CD4-positive, alpha-beta T cell treated with Interleukin-12 subunit alpha and Interleukin-12 subunit beta, for 1 hour (primary cell): ENCODE measurements at places on chromosomes 16 and 17.

- DNase-seq: no peak
Observed at GRCh38 chr16:745739-746138, 4.9 kb upstream of the CIAO3 start.

GRCh38 chr16:57038166-57038565, 48.8 kb downstream of the NLRC5 start:
- DNase-seq: no peak

- no peak for DNase-seq
Observed at GRCh38 chr16:26569793-26570192, 496.9 kb upstream of the C16orf82 start.

- DNase-seq: no peak
Observed at GRCh38 chr16:63516394-63516793, 1480.2 kb upstream of the CDH8 start.

- DNase-seq: peak; percentile 7
Observed at GRCh38 chr17:78231991-78232858, 794 bp downstream of the TMEM235 start.

DNA sequence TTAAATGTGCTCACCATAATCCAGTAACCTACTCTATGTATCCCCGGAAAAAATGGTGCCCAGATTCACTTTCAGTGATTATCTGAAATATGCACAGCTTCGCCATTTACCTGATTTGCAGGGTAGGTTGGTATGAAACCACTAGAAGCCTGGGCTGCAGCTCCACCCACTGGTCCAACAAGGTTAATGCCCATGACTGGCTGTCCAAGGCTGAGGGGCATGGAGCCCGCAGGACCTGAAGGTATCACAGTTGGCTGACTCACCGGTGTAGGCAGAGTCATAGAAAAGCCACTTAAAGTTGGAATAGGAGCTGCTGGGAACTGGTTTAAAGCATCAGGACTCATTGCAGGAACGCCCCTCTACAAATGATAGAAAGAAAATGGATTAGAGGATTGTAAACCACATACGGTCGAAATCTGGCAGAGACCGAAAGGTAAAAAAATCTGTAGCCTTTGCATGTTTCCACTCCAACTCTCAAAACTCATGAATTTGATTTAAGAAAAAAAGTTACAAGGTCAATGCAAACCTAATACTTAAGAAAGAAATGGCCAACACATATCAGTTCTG, 38.6 kb downstream of the SYNRG start:
- peak; percentile 23 for DNase-seq

GRCh38 chr17:60371818-60372510, 20.0 kb downstream of the USP32 start:
- no peak for DNase-seq

GRCh38 chr16:14345512-14346115, 274.5 kb downstream of the MRTFB start:
- no peak for DNase-seq

DNA sequence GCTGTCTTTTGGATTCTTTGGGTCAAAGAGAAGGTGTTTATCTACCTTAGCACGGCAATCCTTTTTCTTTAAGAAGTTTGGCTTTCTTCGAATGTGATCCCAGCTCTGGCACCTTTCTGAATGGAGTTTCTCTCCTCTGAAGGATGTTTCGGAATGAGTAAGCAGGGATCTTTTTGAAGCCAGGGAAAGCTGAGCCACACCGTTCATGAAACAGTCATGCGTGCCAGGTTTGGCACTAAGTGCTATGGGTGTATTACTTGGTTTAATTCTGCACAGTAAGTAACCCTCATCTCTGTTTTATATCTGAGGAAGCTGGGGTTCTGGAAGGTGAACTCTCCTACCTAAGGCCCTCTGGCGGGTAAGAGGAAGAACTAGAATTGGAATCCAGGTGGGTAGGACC, 234.5 kb downstream of the NTN1 start:
- DNase-seq: no peak

GRCh38 chr17:80860101-80860671, 131.5 kb upstream of the CHMP6 start:
- DNase-seq: no peak

DNA sequence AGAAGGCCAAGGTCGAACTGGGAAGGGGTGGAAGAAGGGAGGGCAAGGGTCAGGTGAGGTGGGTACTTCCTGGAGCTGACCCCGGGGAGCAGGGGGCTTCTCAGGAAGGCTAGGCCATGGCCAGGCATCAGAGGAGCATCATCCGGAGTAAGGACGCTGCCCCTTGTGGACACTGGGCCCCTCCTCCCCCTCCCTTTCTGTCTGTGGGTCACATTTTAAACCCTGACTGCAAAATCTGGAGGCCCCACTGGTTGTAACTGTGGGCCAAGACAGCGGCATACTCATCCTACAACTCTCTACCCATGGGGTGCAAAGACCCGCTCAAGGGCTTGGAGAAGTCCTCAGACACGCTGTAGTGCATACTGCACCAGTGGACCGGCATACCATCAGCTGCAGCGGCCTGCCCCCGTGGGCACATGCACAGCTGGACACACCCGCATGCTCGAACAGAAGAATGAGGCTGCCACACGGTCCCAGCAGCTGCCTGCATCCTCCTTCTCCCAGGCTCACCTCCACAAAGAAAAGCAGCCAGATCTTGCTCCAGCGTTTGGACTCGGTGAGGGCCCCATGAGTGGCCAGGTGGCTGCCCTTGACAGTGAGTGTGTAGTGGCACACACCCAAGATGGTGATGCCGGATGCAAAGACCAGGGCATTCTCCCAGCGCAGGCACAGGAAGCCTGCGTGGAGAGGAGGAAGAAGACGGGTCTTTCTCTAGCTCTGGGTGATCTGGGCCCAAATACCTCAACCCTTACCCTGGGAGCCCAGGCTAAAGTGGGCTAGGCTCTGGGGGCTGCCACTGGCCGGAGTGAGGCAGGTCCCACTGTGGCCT, 1.2 kb downstream of the FADS6 start:
- DNase-seq: no peak

- DNase-seq: no peak
Observed at GRCh38 chr17:4969047-4969550, 1.5 kb upstream of the SPAG7 start.

- no peak for DNase-seq
Observed at GRCh38 chr17:15278924-15279477, 13.9 kb upstream of the PMP22 start.

DNA sequence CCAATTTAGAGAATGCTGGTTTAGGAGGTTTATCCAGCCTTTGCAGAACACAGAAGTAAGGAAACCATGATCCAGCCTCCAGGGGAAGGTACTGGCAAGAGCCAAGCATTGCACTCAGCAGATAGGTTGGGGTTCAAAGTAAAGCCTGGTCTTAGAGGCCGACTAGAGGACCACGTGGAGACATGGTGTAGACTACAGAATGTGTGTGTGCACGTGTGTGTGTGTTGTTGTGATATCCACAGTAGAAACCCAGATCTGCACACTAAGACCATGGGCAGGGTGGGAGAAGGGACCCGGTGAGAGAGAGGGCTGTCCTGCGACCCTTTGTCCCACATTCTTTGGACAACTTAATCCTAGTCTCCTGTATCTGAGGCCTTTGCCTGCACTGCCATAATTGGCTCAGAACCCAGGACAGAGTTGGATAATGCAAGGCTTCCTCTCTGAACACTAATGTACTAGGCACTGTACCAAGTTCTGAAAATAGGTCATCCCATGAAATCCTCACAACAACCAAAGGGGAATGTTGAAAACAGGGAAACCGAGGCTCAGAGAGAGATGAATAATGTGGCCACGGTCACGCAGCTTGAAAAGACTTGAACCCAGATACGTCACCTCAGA, 325.1 kb upstream of the HSBP1 start:
- DNase-seq: no peak

- DNase-seq: no peak
Observed at GRCh38 chr16:525123-525519, 2.4 kb upstream of the CAPN15 start.

DNA sequence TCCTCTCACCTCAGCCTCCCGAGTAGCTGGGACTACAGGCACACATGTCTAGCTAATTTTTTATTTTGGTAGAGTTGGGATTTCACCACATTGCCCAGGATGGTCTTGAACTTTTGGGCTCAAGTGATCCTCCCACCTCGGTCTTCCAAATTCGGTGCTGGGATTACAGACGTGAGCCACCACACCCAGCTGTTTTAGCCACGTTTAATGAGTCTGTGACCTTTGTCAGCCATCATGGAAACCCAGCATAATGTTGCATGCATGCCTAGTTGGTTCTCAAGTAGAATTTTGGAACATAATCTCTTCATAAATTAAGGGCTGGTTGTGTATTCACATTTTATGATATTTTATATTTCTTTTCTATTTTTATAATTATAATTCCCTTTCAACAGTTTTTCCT, 42.0 kb downstream of the GOSR1 start:
- no peak for DNase-seq

GRCh38 chr16:55250701-55251100, 73.3 kb upstream of the IRX6 start:
- DNase-seq: no peak

GRCh38 chr16:80664786-80665185, 124.0 kb downstream of the DYNLRB2 start:
- DNase-seq: no peak

DNA sequence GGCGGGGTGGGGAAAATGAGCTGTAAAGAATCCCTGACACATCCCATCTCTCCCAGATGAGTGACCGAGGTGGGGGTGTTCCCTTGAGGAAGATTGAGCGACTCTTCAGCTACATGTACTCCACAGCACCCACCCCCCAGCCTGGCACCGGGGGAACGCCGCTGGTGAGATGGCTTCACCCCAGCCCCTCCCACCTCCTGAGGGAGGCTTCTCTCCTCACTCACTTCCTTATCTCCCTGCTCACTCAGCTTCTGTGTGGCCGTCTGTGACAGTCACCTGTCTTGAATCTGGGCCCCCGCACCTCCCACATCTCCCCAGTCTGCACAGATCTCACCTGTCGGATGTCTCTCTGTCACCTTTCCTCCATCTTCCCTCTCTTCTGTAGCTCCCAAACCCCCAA, 13.4 kb downstream of the PDK2 start:
- no peak for DNase-seq

DNA sequence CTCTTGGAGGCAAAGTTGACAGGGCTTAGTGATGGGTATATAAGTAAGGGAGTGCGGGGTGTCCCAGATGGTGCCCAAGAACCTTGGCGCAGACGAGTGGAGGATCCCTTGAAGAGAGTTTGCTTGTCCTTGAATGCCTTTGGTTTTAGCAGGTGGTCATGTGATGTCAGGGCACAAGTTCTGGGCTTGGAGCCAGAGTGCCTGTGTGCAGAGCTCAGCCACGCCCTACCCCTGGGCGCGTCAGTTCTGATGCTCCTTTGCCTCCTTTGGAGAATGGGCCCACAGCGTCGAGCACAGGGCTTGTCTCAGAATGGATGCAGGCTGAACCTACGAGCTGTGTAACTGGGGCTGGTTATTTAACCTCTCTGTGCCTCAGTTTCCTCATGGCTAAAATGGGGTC, 412.2 kb upstream of the EEF2KMT start:
- no peak for DNase-seq

- no peak for DNase-seq
Observed at GRCh38 chr16:8764525-8765250, 32.8 kb downstream of the TMEM186 start.
